ENCODE measurements at places on chromosomes 1 and 21. TPM values are rescaled to one million over a fixed set of nuclear protein-coding genes. Genes with fewer than 3 reads are reported as not detected.

- no peak for DNase-seq
Observed at GRCh38 chr1:244076740-244077139, 25.7 kb downstream of the ZBTB18 start.

DNA sequence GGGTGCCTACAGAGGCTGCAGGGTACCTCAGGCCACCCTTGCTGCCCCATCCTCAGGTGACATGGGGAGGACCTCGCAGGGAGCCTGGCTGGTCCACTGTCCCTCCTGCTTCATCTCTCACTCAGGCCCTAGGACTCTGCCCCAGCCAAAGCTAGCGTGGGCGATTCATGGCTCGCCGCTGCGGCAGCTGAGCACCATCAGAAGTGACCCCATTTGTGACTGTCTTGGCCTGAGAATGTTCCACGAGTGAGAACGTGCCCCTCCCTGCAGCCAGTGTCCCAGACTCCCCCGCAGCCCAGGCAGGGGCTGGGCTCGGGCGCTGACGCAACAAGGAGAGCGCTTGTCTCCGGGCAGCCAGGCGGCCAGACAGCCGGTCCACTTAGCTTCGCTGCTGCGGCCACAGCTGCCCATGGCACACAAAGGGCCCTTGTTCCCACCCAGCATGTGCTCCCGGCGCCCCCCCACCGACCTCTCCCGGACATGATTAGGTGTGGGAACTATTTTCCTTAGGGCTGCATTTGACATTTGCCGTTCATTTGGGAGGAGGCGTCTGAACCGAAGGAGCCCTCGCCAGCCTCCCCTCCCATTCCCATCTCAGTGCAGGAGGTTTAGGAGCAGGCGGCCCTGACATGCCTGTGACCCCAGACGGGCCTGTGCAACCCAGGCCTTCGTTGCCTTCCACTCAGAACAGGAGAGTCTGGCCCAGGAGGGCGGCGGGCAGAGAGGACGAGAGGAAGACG is 19.3 kb upstream of the POFUT2 start:
- peak; percentile 73 for DNase-seq

DNA sequence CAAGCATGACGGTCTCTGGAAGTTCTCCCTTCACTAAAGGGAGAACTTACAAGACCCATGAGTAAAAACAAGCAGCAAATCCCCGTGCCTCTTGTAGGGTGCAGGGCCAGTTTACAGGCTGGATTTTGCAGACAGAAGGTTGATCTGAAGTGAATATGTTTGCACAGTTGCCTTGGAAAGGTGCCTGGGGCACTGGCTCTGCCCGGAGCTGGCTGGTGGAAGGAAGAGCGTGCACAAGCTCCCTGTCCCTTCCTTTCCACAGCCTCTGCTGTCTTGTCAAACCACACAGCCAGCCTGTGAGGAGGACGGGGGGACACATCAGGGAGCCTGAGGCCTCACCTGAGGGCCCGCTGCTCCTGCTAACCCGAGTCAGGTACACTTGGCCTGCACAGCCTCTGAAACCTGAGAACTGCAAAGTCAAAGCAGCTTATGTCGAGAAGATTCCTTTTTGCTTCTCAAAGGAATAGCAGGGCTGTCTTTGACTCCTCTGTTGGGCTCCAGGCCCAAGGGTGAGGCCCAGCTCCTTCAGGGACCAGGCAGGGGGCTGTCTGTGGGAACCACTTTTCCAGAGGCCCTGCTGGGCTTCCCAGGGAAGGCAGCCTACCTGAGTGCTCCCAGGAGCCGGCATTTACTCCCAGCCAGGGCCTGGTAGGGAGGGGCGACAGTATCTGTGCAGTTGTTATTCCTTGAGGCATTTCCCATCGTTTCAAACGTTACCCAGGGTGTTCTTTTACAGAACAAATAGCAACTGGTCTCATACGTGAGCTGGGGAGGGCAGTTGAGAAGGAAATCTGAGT is 251.5 kb downstream of the SIPA1L2 start:
- DNase-seq, result no peak

DNA sequence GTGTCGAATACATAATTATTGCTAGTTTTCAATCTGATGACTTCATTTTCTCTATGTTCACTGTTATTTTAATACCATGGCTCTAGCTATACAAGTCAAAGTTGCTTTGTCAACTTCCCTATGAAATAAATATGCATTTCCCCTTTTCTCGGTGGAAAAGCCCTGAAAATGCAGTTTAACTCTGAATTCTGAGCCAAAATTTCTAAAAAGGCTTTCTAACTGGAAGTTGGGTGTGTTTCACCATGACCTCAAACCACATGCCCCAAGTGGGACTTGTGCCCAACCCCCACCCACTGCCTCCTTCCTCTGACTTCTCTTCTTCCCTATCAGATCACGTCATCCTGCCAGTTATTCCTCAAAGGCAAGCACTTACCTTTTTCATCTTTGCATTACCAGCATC is 8.9 kb downstream of the MKNK1 start:
- no peak for DNase-seq

Gene FMO1
- total RNA-seq, result not detected

DNA sequence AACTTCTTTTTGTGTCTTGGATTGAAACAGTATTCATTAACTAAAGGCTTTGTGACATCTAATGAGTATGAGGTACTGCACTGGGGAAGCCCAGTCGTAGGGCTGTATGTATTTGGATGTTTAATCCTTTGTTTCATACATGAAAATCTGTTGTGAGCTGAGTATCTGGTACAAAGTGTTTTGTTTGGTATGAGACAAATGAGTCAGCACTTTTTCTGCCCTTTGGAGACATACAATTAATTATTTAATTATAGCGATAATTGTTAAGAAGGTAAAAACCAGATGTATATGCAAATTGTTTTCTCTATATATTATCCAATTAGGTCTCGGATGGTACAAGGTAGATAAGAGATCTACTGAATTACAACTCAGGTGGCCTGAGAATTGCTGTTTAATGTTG is 36.3 kb downstream of the MARK1 start:
- DNase-seq, result no peak

DNA sequence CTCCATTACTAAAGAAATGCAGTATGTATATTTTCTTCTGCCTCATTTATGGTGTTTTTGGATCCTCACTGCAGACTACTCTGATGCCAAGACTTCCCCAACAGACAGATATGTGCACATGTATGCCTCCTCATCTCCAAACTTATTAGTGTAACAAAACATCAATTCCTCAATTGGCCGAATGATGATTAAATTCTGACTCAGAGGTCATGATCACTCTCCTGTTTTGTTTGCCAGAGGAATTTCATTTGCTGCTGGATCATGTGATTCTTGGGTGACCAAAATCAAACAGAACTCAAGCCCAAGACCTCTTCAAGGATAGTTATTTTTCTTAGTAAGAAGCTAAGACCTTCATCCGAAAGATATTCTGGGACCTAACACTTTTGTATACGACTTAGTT is 227.6 kb downstream of the LMO4 start:
- DNase-seq, result no peak

GRCh38 chr1:39828734-39829133 is 40.1 kb upstream of the BMP8B start:
- DNase-seq, result no peak

DNA sequence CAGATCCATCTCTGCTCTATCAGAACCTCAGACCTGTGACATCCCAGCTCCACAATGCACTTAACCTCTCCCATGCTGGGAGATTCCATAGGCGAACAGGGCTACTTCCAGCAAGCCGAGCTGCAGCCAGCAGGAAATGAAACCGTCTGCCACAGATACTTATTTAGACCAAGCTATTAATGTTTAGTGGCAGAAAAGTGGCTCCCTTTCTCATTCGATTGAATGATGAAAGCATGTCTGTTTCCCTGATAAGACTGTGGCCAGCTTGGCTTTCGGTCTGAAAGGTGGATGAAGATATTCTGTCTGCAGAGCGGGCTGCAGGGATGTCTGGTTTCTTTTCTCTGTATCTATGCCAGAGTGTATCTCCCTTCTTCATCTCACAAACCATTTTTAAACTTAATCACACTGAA is 146.4 kb downstream of the GREM2 start:
- peak; percentile 20 for DNase-seq

DNA sequence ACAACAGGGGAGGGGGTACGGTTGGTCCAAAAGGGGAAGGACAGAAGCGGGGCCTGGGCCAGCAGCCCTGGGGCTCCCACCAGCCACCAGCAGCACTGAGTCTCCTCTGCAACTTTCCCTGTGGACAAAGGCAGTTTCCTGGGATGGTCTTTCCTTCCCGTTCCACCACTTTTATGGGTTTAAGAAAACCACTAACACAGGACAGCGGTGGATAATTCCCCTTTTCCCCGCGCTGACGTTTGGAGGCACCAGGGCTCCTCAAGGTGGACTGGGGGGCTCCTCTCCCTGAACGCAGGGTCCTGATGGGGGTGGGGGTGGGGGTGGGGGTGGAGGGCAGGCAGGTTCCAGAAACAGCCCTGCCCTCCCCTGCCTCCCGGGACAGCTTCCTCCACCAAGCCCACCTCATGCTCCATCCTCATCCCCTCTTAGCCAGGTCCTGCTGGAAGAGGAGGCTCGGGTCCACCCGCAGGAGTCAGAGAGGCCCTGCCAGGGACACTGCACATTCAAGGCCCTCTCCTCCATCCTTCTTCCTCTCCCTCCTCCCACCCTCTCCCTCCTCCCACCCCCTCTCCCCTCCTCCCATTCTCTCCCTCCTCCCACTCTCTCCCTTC is 4.8 kb upstream of the COL6A1 start:
- DNase-seq, result no peak

DNA sequence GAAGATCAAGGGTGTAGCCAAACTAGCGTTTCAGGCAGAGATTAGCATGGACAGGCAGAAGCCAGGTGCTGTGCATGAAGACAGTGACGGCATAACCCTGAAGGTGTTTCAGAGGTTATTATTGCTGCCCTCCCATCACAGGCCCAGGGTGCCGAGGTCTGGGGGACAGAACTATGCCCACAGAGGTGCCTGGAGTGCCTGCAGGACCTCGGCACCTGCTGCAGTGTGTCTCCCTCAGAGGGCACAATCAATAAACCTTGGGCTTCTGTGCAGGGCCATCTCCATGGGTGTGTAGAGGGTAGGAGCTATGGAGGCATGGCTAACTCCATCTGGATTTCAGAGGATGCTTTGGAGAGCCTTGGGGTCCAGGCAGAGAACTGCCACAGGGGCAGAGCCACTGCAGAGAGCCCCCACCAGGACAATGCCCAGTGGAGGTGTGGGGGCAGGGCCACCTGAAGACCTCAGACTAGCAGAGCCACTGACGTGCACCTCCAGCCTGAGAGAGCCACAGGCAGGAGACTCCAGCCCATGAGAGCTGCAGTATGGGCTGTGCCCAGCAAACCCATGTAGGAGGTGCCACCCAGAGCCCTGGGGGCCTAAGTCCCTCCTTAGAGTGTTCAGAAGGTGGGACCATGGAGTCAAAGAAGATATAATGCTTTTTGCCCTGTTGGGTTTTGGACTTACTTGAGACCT is 5.7 kb upstream of the ABCG1 start:
- DNase-seq, result no peak

DNA sequence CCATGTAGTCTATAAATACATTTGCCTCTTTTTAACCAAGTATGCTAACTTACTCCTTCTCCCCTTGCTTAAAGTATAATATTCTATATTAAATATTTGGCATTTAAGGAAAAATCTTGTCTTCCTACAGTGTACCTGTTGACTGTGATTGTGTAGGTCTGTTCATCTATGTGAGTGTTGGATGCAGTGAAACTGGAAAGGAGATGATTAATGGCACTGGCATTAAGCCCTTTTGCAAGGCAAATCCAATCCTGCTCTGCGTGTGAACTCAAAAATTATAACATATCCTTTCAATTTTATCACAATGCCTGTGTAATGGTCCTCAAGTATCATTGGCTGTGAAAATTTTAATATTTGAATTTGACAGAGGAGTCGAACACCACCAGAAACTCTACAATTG is 565.0 kb downstream of the KCNT2 start:
- no peak for DNase-seq

DNA sequence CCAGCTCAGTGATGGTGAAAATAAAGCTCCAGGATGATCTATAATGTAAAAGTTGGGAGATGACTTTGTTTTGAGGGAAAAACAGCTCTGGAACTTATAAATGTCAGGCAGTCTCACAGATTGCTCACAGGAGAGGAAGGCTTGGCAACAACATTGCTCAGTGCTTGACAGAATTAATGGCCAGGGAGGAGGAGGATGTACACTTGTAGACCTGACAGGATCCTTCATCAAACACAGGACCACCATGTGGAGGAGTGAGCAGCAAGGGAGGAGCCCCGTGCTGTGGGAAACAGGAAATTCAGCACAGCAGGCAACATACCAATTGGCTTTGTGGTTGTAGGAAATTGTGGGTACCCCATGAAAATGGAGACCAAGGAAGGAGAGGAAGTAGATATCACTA is 291.8 kb upstream of the CAMK1G start:
- no peak for DNase-seq

Gene COL9A2
- total RNA-seq, result 3.7 TPM

Data from neural progenitor cell (in vitro differentiated cells).